ENCODE measurements at places on chromosomes 12 and 14.

DNA sequence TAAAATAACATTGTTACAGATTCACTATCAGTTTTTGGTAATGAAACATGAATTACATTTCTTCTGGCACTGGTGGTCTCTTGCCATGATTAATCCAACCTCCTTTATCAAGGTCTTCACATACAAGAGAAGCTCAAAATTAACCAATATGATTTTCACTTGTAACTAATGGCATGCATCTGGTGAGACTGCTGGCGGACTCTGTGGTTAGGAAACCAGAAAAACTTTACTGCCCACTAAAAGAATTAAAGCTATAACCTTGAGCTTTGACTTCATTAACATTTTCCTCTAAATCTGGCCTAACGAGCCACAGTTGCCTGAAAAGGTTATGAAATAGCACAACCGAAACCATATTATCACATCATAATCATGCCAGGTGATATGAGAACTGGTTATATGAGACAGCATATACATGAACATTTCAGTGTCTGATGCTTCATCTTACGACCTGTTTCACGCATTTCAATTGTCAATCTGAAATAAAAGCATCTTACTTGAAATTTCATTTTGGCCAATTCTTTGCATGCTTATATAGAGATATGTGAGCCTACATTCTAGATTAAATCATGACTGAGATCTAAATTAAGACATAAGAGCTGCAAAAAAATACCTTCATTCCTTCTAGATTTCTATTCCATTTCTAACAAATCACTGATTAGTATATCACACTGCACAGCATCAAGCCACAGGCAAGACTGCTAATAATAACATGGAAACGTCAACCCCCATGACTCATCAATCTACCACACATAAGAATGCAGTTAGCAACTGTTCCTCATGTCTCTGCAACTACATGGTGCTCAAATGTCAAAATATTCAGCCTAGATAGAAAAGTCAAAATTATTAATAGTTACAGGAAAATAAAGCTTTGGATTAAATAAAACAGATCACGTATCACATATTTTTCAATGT is 89.3 kb downstream of the OSBPL8 start:
- DNase-seq = peak; percentile 12

GRCh38 chr14:72758420-72758819 is 135.5 kb downstream of the DPF3 start:
- no peak for DNase-seq

GRCh38 chr14:66638689-66639088 is 130.7 kb downstream of the GPHN start:
- DNase-seq = no peak

GRCh38 chr12:10331642-10332239 is 24.1 kb downstream of the KLRD1 start:
- no peak for DNase-seq

- peak; percentile 33 for DNase-seq
Measured at GRCh38 chr14:100790502-100791347, 35.2 kb upstream of the MEG3 start.

DNA sequence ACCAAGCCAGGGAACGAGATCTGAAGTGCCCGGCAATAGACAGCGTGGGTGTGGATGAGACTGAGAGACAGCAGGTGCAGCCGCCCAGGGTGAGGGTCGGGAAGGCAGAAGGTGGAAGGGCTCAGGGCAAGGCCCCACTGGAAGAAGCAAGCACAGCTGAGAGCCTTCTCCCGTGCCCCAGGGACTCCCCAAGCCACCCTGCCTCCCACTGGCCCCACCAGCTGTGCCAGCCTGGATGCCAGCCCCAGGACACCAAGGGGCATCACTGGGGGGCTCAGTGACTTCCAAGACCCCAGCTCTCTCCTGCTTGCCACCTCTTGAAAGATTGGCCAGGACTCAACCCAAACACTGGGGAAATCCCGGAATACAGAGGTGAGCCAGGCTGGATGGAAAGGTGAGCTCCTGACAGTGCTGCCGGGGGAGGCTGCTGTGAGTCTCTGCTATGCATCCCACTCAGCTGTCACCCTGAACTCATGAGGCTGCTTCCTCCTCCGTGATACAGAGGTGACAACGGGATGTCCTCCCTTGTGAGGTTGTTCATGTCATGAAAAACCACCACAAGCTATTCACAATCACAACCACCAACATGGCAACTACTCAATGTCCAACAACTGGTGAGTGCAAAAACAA is 13.8 kb downstream of the TESC start:
- DNase-seq = peak; percentile 4

DNA sequence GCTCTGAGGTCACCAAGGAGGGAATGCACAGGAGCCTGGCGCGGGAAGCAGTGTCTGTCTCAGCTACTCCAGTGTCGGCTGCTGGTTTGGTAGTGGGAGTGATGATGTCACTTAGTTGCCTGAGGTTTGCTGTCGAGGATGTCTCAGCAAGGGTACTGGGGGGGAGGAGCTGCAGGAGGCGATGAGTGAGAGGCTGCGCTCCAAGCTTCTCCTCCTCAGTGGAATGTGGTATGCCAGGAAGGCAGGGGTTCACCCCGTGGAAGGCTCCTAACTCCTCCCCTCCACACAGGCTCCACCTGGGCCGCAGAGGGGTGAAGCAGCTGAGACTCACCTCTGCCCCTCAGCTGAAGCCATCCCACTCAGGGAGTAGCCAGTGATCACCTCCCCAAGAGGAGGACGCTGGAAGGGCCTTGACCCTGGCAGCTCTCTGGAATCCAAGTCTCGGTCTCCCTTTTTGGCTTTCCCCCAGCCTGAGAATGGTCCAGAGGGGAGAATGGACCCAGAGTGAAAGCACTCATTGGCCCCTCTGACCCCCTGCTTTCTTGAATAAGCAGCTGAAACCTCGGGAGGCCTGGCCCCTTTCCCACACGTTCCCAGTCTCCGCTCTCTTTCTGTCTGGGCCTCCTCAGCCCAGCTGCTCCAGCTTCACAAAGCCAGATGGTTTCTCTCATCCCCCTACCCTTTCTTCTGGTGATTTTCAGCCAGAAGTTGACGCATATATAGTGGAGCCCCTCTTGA is 178.9 kb upstream of the FKBP4 start:
- DNase-seq = no peak

GRCh38 chr14:52286661-52287649 is 19.5 kb downstream of the PTGDR start:
- no peak for DNase-seq

- no peak for DNase-seq
Measured at GRCh38 chr14:68865542-68865941, 72.7 kb upstream of the ZFP36L1 start.
